ENCODE measurements at places on chromosomes 16 and 17. TPM values are rescaled to one million over a fixed set of nuclear protein-coding genes. Genes with fewer than 3 reads are reported as not detected.

- no peak for DNase-seq
Measured at GRCh38 chr17:16273499-16273898, 56.5 kb downstream of the PIGL start.

- no peak for DNase-seq
Measured at GRCh38 chr16:12784076-12784475, 19.6 kb downstream of the CPPED1 start.

DNA sequence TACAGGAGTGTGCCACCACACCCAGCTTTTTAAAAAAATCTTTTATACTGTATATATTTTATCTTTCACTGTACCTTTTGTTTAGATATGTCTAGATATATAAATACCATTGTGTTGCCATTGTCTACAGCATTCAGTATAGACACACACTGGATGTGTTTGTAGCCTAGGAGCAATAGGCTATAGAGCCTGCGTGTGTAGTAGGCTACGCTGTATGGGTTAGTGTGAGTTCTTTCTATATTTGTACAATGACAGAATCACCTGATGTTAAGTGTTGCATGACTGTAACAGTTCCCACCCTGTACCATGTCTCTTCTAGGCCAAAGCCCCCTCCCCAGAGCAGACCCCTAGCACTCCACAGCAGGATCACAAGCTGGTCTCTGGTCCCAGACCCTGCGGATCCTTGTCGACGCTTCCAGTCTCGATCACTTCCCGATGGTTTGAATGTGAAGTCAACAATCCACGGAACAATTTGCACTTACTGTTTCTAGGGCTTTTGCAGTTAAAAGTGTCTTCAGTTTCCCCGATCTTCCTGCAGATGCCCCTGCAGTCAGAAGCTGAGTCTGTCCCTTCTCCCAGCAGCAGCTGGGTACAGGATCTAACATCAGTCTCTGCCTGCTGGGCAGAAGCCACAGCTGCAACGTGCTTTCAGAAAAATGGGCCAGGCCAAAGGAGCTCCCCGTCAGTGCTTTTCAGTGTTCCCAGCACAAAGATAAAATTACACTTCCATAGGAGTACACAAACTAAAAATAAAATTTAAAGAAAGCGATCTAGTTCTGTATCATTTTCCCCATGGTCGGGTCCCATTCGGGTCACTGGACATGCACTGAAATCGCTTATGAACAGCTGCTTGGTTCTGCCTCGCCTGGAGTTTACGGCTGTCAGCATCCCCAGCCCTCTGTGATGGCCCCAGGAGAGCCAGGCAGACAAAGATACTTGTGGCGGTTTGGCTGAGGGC, 35.4 kb downstream of the ADAM11 start:
- no peak for DNase-seq

GRCh38 chr17:45409659-45410076, 23.0 kb downstream of the ARHGAP27 start:
- DNase-seq = no peak

- no peak for DNase-seq
Measured at GRCh38 chr16:10694830-10695229, at the start of gene TEKT5. Gene TEKT5 (minus strand): TSS chr16:10694930. CDS start chr16:10694873, 57 bp downstream.

GRCh38 chr16:19295393-19295792, 9.9 kb downstream of the CLEC19A start:
- DNase-seq = no peak

GRCh38 chr17:47955497-47956461, 1.9 kb downstream of the PRR15L start:
- no peak for DNase-seq

DNA sequence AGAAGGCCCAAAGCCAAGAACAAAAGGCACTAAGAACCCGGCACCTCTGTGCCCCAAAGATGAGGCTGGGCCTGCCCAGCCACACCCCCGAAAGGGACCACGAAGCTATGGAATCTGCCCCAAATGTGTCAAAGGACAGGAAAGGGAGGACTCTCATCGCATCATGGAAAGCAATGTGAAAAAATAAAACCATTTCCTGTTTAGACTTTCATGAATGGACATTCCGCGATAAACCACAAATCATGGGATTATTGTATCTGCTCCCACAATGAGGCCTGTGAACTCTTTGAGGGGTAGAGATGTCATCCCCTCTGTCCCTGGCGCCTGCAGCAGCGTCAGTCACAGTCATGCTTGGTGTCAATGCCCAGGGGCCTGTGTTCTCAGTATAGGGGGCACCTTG, 135.0 kb downstream of the COPRS start:
- no peak for DNase-seq

- DNase-seq = no peak
Measured at GRCh38 chr17:65756760-65757159, 195.3 kb upstream of the AXIN2 start.

- DNase-seq = no peak
Measured at GRCh38 chr16:67327743-67328142, 1.1 kb downstream of the LRRC36 start.

- DNase-seq = no peak
Measured at GRCh38 chr17:6245301-6246177, 175.4 kb downstream of the WSCD1 start.

Gene KCNJ18
- total RNA-seq = not detected

Gene TEDC2
- total RNA-seq = 6.2 TPM

Gene C16orf96
- total RNA-seq = 0.27 TPM

Gene TACO1
- total RNA-seq = 7.8 TPM

Gene OVCA2
- 18.9 TPM for total RNA-seq

Gene HS3ST6
- not detected for total RNA-seq

Gene DHRS7C
- not detected for total RNA-seq

Gene KRT12
- not detected for total RNA-seq

Data from hematopoietic multipotent progenitor cell (in vitro differentiated cells).